Peyer's patch (tissue), 4 donors: ENCODE measurements at places on chromosomes 1 and 21. TPM values are rescaled to one million over a fixed set of nuclear protein-coding genes. Genes with fewer than 3 reads are reported as not detected.

ACTL8 gene
- not detected for total RNA-seq

LMX1A gene
- total RNA-seq, result 1.1 TPM

GRCh38 chr1:247923941-247924340, 748 bp upstream of the OR2AJ1 start:
- H3K27me3 ChIP-seq, result no peaks in the 10 kb centered on the region
- H3K4me1 ChIP-seq, result no peaks in the 10 kb centered on the region
- H3K4me3 ChIP-seq, result no peak overlapping the region
- H3K36me3 ChIP-seq, result no peaks in the 10 kb centered on the region
- no peak for DNase-seq

BSND gene
- total RNA-seq, result not detected

C1orf21 gene
- total RNA-seq, result 82.3 TPM

TMEM240 gene
- total RNA-seq, result not detected

TLCD4 gene
- total RNA-seq, result 13.1 TPM
